Mammary epithelial cell (primary cell): ENCODE measurements at places on chromosomes 7 and 10. TPM values are rescaled to one million over a fixed set of nuclear protein-coding genes. Genes with fewer than 3 reads are reported as not detected.

CCL24 gene
- not detected in 2 replicates for total RNA-seq

PPP1R17 gene
- not detected in 2 replicates for total RNA-seq

KLLN gene
- total RNA-seq = 1.2 TPM

BAMBI gene
- 7.0 TPM for total RNA-seq

- no peak for DNase-seq
Observed at GRCh38 chr7:2759736-2760097, 71.7 kb downstream of the AMZ1 start.

GRCh38 chr10:17022466-17022825, 107.2 kb downstream of the CUBN start:
- DNase-seq = no peak

GRCh38 chr10:22389856-22390589, 44.7 kb downstream of the SPAG6 start:
- no peak for DNase-seq

GRCh38 chr10:75239096-75239790, 3.5 kb upstream of the COMTD1 start:
- no peak for DNase-seq

GRCh38 chr10:126155528-126155927, 232.7 kb downstream of the ADAM12 start:
- no peak for DNase-seq

GRCh38 chr10:4931587-4931986, 31.6 kb upstream of the AKR1C1 start:
- no peak for DNase-seq

DNA sequence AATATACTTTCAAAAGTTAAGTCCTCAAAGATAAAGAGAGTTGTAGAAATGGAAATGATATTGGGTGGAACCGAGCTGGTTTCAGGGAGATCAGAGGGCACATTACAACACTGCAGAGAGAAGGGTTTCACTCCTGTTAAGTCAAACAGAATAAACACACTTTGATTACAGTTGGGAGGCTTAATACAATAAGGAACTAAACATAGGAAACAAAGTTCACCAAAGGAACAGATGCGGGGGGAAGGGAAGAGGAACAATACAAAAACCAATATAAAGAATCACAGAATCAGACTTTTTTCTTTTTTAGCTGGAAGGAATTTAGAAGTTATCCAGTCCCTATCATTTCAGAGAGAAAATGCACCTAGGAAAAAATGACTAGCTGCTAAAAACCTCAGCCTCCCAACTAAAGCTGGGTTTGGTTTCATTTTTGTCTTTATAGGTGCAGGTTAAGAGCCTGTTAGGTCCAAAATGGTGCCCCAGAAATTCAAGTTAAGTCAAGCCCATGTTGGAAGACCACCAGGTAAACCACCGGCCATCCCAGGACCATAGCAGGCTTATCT, 81.9 kb downstream of the DNMBP start:
- no peak for DNase-seq

GRCh38 chr7:131929632-131930031, 373.2 kb upstream of the PODXL start:
- DNase-seq = no peak

DNA sequence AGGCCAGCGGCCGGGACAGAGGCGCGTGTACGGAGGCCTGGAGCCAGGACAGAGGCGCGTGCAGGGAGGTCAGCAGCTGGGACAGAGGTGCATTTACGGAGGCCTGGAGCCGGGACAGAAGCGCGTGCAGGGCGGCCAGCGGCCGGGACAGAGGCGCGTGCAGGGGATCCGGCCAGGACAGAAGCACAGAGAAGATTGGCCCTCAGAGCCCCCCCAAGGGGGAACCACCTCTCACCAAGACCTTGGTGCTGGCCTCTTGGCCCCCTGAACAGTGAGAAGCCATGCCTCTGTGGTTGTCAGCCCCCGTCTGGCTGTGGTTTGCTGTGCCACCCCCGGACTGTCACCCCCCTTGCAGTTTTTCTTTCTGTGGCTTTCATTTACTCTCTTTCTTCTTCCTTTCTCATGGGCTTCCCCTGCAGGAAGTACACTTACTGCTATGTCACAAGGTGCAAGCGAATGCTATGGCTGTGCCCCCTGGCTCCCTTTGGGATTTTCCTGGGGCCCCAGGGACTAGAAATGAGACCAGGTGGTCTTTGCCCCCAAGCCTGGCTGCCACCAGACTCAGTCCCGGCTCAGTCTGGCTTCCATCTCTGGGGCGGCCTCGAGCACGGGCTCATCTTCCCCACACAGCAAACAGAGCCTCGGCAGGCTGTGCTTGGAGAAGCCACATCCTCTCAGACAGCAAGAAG, 41.1 kb downstream of the INSIG1 start:
- no peak for DNase-seq

- peak; percentile 5 for DNase-seq
Observed at GRCh38 chr7:140049339-140050024, 13.3 kb downstream of the PARP12 start.

DNA sequence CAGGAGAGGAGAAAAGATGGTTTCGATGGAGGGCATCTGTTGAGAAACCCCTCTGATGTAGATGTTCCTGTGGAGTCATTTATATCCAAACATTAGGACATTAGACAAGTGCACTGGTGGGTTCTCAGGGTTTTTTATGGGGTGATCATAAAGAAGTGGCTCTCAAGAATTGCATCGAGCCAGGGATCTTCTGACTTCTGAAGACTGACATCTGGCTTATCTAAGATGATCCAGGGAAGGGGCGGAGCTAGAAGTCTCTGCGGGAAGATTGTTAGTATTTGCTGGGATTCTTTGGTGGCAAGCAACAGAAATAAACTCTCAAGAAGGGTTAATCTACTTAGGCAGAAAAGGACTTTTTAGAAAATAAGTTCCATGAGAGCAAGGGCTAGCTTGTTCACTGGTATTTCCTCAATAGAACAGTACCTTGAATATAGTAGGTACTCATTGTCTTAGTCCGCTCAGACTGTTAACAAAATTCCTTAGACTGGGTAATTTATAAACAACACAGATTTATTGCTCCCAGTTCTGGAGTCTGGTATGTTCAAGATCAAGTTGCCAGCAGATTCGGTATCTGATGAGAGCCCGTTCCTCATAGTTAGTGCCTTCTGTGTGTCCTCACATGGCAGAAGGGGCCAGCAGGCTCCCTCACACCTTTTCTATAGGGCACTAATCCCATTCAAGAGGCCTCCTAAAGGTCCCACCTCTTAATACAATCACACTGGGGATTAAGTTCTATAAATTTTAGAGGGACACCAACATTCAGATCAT, 28.5 kb upstream of the SYPL1 start:
- DNase-seq = no peak

DNA sequence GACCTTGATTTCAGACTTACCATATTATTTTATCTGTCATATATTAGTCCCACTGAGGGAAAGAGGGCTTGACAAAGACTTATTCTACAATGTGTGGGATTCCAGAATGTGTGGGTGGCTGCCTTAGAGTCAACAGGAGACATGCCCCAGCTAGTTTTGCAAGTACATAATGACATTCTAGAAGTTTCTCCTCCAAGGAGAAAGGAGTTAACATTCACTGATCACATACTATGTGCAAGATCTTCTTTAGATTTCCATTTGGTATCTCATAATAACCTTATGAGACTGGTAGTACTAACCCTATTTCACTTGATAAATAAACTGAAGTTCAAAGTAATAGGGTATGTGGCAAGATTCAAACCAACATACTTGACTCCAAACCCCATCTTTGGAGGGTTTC, 25.2 kb downstream of the IRF5 start:
- DNase-seq = peak; percentile 78

- DNase-seq = no peak
Observed at GRCh38 chr7:132242192-132242812, 334.0 kb downstream of the PLXNA4 start.

DNA sequence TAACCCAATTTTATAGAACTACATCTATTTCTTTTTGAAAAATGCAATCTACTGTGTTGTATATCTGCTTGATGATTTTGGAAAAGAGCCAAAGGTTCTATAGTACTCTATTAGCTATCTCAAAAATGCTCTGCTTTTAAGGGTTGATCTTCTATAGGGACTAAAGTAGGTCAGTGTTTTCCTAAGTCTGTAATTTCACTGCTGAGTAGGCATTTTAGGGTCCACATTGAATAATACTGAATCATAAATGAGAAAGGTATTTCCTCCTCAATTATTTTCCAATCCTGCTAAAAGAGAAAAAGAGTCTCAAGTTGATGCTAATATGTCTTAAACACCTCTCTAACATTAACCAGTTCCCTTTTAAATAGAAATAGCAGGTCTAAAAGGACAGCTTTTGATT, 244.2 kb downstream of the LHFPL3 start:
- DNase-seq = no peak
